ENCODE measurements at places on chromosomes 1 and 21. TPM values are rescaled to one million over a fixed set of nuclear protein-coding genes. Genes with fewer than 3 reads are reported as not detected.

The SLC45A3 gene
- total RNA-seq, result 6.8 TPM

The KLF18 gene
- not detected for total RNA-seq

The CD1C gene
- total RNA-seq, result not detected

The SHISA4 gene
- total RNA-seq, result 17.3 TPM

The C1orf50 gene
- 3.2 TPM for total RNA-seq

The CCDC185 gene
- total RNA-seq, result 0.13 TPM

The PLA2G5 gene
- total RNA-seq, result not detected

The LRRC7 gene
- total RNA-seq, result not detected

The ZNF697 gene
- total RNA-seq, result 1.6 TPM

The CHI3L1 gene
- total RNA-seq, result not detected

The INTS3 gene
- 18.5 TPM for total RNA-seq

The ATP5PB gene
- total RNA-seq, result 253 TPM

The PODN gene
- total RNA-seq, result not detected

The CBR1 gene
- total RNA-seq, result 169 TPM

The TMOD4 gene
- not detected for total RNA-seq

The S100A2 gene
- 26.2 TPM for total RNA-seq

The LRRN2 gene
- total RNA-seq, result 13.7 TPM

The BATF3 gene
- 32.0 TPM for total RNA-seq
